HL-60 (cell line): ENCODE measurements at places on chromosomes 13 and 19.
A peak's percentile ranks its signal among the peaks of the same experiment; 100 is the strongest.

- DNase-seq: no peak
Observed at GRCh38 chr19:30225676-30226463, 146.3 kb upstream of the ZNF536 start.

- no peak for DNase-seq
Observed at GRCh38 chr13:49258089-49258796, 10.5 kb downstream of the CDADC1 start.

- no peak for DNase-seq
Observed at GRCh38 chr13:82878536-82878935, 1003.7 kb downstream of the SLITRK1 start.

- DNase-seq: peak; percentile 30
Observed at GRCh38 chr13:99154064-99154463, 46.6 kb upstream of the UBAC2 start.

GRCh38 chr13:99975626-99976025, 4.1 kb upstream of the ZIC5 start:
- DNase-seq: no peak

- DNase-seq: no peak
Observed at GRCh38 chr19:56312787-56313657, 1.6 kb downstream of the ZSCAN5A start.

GRCh38 chr13:112671359-112671758, 18.5 kb upstream of the ATP11A start:
- DNase-seq: no peak

DNA sequence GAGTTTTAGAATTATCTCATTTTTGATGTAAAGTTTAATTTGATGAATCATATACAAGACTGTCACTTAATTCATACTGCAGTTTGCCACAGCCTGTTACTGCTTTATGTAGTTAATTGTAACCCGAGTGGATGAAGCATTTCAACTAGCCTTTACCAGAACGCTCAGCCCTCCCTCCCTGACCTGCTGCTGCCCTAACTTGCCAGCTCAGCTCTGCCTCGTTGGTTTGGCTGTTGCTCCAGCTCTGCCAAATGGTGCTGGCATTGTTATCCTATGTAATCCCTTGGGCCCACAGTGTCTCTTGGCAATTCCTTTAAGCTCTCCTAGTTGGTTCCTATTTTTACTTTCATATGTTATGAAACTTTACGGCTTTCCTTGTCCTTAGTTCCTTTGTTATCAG, 113.3 kb downstream of the LMO7 start:
- DNase-seq: no peak

- DNase-seq: no peak
Observed at GRCh38 chr19:34678421-34678820, 943 bp downstream of the ZNF302 start.

GRCh38 chr13:44350775-44351504, 22.7 kb upstream of the SERP2 start:
- no peak for DNase-seq

DNA sequence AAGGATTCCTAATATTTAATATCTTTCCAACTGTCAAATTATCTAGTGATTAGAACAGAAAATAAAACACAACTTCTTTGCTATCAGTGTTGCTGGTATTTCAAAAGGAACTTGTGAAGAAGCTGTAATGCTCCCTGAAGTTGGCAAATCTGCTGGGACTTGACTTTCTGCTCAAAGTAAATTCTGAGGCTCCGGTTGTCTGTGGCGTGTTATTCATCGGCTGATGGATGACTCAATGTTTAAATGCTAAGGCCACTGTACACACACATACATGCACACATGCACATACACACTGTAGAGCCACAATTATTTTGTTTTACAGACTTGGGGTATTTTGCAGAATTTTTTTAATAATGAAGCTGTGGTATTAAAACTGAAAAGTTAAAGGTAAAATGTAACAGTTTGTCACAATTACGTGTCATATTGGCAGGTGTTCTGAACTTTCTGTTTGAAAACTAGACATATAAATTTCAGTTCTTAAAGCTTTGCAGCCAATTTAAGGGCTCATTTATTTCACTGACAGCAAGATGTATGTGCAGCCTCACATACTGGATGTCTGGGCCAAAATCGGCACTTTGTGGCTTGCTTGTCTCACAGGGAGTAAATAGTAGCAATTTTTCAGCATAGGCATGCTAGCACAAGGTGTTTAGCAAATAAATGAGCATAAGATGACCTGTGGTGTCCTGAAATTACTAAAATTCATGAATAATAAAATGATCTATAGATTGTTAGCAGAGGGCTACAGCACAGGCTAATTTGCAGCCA, 1691.7 kb upstream of the PCDH20 start:
- DNase-seq: no peak

GRCh38 chr13:114118086-114118485, 14.3 kb downstream of the RASA3 start:
- no peak for DNase-seq

DNA sequence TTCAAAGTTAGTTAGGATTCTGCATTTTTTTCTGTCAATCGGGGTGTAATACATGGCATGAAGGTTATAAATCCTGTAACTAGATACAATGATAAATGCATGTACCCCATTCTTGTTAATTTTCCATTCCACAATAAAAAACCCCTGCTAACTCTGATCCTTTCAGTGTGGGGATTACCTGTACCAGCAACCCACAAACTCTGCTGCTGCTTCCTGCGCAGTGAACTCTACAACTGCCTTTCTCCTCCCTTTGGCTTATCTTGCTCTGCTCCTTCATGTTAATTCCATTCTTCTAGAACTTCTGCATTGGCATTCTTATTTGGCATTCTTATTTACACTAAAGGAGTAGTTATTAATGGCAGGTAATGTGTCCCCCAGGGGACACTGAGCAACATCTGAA, 273.1 kb downstream of the KLF12 start:
- DNase-seq: no peak

- DNase-seq: no peak
Observed at GRCh38 chr19:58510084-58510862, 1.5 kb downstream of the SLC27A5 start.

- DNase-seq: no peak
Observed at GRCh38 chr19:12952488-12953137, 4.4 kb downstream of the GADD45GIP1 start.

DNA sequence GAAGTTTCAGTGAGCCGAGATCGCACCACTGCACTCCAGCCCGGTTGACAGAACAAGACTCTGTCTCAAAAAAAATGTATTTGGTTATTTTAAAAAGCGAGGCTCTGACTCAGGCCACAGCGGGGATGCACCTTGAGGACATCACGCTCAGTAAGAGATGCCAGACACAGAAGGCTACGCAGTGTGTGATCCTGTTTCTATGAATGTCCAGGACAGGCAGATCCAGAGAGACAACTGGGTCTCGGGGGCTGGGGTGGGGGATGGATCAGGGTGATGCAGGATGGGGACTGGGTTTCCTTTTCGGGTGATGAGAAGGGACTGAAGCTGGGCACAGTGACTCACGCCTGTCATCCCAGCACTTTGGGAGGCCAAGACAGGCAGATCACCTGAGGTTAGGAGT, 5.4 kb downstream of the MED16 start:
- no peak for DNase-seq

DNA sequence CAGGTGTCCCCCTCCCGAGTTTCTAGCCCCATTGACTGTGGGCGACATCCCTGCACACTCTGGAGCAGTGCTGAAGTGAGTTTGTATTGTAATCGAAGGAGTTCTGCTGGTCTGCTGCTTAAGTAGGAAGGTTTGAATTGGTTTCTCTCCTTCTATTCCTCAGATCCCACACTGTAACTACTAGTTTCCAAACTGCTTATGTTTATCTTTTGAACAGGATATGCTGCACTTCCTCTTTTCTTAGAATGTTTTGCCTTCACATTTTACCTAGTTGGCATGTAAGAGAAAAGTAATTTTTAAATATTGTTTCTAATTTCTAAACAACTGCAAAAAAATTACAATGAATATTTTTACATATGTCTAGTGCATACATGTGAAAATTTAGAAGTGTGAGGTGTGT, 511.8 kb downstream of the KLF12 start:
- no peak for DNase-seq

GRCh38 chr19:49229416-49229815, 71.8 kb downstream of the TRPM4 start:
- DNase-seq: no peak

DNA sequence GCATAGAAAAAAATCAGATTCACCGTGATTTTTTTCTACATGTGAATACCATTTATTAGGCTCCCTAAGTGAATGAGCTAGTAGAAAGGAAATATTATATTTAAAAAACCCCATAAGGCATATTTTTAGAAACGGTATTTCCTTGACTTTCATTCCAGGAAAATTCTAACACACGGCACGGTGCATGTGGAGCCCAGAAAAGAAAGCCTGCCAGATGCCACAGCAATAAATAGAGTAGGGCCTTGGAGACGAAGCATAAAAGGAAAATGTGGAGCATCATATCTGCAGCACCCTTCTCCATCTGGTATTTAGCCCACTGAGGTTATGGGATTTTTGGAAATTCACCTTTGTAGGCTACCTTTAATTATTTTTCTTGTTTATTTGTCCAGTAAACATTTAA, 314.4 kb downstream of the ENOX1 start:
- no peak for DNase-seq

GRCh38 chr19:44841231-44841630, 4.9 kb upstream of the NECTIN2 start:
- no peak for DNase-seq

DNA sequence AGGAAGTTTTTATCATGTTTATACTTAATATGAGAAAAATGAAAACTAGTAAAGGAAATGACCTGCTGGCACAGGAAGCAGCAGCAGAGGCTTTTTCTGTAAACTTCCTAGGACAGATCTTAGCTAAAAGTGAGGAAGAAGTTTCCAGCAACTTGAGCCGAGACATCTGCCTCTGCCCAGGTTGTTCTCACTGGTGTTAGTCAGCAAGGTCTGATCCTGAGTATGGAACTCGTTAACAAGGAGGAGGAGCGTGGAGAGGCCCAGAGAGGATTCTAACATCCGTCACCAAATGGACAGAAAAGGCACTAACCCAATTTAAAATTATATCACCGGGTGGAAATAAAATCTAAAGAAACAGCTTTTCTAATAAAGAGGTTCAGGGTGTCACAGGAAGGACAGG, 43.6 kb downstream of the PHF11 start:
- DNase-seq: no peak

DNA sequence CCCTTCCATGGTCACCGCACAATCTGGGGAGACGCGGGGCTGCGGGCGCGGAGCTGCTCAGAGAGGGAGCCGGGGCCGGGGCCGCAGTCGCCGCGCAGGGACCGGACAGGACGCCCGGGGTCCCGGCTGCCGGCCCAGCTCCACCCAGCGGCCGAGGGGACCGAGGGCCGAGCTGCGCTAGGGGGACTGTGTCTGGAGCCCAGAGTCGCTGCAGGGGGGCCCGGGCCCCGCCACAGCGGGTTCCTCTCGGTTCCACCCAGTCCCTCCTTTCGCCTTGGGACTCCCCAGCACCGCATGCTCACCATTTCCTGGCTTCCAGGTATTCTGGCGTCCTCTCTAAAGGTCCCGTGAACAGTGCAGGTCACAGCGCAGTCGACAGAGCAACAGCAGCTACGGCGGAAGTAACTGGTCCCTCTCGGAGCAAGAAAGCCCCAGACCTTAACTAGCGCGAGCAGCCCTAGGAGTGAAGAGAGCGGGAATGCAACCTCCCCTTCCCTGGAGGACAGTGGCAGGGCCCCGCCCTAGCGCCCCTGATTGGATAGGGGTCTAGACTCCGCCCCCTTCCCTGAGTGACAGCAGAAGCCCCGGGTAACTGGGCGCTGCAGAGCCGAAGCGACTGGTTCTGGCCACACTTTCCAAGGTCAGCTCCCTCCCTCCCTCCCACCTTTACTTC, at the start of gene ZNF878:
Gene ZNF878 (minus strand): TSS at position 465 of the 673 bp plus-strand sequence. CDS start 160 bp downstream, at position 305.
- peak; percentile 56 for DNase-seq

GRCh38 chr13:77555246-77555645, 19.7 kb downstream of the SCEL start:
- DNase-seq: no peak

DNA sequence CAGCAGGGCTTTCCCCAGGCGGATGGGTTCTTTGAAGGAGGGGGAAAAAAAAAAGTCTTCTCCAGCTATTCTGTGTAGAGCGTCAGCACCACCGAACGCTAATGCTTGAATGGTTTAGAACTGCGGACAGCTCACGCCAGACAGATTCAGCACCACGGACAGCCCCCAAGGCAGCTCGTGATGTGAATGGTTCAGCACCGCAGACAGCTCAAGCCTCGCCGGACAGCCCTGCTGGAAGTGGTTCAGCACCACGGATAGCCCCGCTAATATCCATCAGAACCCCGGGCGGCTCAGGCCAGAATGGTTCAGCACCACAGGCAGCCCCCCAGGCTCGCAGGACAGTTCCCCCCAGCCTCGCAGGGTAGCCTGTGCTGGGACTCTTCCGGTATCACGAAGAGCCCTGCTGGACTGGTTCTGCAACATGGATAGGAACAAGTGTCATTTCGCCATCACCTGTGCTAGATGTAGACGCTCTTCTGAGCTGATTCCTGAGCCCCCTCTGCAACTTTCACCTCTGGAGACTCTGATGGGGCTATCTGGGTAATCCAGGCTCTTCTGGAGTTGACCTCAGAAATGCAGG, 4.9 kb upstream of the SMIM17 start:
- peak; percentile 48 for DNase-seq

DNA sequence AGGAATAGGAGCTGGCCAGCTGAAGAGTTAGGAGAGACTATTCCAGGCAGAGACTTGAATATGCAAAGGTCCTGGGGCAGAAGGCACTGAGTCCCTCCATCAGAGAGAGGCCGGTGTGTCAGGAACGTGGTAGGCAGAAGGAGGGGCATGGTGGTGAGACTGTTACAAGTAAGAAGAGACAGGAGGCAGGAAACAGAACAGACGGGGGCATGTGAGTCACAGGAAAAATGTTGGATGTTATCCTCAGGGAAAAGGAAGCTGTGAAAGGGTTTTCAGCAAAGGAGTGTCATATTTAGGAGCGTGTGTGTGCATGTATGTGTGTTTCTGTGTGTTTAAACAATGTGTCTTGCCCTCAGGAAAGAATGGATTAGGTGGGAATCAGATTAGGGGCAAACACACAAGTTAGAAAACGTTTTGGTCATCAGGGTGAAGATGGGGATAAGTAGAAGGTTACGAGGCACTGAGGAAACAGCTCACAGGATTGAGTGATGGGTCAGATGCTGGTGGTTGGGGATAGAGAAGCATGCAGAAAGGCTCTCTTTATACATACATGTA, 1.1 kb downstream of the EDDM13 start:
- no peak for DNase-seq
